Activated naive CD4-positive, alpha-beta T cell treated with anti-CD3 and anti-CD28 coated beads, Interleukin-2, amount 50 U/mL, for 72 hours (primary cell): ENCODE measurements at places on chromosomes 13 and 19.
A peak's percentile ranks its signal among the peaks of the same experiment; 100 is the strongest.

- no peak for DNase-seq
These were observed 776 bp upstream of the LENG1 start for GRCh38 chr19:54160182-54160811.

GRCh38 chr13:32616883-32617511, 30.7 kb downstream of the PDS5B start:
- no peak for DNase-seq

DNA sequence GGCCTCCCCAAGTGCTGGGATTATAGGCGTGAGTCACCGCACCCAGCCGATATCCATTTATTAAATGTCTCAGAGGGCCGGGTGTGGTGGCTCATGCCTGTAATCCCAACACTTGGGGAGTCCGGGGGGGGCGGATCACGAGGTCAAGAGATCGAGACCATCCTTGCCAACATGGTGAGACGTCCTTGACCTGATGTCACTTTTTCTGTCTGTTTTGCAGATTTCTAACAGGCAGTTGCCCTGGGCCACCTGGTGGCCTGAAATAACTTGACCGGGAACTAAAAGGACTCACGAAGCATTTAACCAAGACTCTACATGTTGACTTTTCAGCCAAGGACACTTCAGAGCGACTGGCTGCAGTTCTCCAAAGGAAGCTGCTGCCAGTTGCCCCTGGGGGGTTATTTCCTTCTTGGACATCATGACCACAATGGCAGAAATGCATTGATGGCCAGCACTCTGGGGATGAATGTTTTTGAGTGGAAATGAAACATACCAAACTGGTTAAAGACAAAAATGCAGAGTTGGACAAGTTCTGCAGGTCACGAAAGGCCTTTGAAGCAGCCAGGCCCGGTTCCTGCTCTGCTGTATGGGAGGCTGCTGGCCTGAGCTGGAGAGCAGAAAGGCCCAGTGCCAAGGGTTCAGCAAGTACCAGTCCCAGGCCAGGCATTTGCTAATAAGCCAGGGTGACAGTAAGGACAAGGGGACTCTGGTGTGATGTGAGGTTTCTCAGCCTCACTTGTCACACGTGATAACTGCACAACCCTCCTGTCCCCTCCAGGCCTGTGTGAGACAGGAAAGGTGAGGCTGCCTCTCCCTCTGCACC, 8.3 kb downstream of the ZNF837 start:
- no peak for DNase-seq

GRCh38 chr13:109200556-109200955, 571.1 kb downstream of the MYO16 start:
- DNase-seq, result no peak

GRCh38 chr19:398719-399118, 10.2 kb downstream of the C2CD4C start:
- peak; percentile 44 for DNase-seq

- no peak for DNase-seq
These were observed 470 bp downstream of the C3 start for GRCh38 chr19:6719992-6720368.
